ENCODE measurements at places on chromosomes 1 and 21.
A peak's percentile ranks its signal among the peaks of the same experiment; 100 is the strongest.

GRCh38 chr1:164320790-164321731, 237.9 kb upstream of the PBX1 start:
- no peak for DNase-seq

DNA sequence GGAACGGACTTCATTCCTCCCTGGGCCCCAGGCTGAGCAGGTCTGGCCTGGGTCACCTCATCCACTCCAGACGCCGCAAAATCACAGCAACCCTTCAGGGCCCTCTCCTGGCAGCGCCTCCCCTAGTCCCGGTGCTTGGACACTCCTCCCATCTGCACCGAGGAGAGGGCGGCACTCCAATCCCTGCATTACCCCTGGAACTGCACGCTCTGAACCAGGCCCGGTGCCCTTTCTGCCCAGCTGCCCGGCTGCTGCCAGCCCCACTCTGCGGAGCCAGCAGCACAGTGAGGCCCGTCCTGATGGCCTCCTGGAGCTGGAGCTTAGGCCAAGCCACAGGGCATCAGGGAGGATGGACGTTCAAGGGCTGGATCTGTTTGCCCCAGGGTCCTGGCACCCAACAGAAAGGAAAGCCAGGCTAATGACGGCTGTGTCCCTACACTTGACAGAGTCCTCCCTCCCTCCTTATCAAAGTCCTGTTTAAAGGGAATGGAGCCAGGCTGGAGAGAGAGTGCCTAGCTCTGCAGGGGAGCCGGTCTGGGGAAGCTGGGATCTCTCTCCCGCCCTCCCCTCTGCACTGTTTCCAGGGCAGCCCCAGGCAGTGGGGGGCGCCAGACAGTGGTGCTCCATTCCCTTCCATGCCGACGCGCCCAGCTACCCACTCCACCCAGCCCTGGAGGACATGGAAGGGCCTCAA, 12.7 kb downstream of the COL6A2 start:
- no peak for DNase-seq

- no peak for DNase-seq
Measured at GRCh38 chr1:9451081-9451480, 88.2 kb upstream of the SLC25A33 start.

- peak; percentile 97 for DNase-seq
Measured at GRCh38 chr1:235632506-235633401, 16.8 kb downstream of the GNG4 start.

DNA sequence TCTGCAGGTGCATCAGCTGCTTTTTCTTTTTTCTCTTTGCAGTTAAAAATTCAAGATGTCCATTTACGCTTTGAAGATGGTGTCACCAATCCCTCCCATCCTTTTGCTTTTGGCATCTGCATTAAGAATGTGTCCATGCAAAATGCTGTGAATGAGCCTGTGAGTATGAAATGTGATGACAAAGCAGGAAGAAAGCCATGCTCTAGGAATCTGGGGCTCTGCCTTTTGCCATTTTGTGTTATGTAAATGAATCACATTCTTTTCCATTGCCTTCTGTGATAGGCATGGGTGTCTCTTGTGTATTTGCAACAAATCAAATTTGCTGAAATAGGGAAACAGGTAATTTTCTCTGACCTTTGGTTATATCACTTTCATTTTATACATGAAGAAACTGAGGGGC, 19.4 kb downstream of the VPS13D start:
- no peak for DNase-seq

GRCh38 chr21:38768471-38769063, 37.2 kb upstream of the ETS2 start:
- no peak for DNase-seq

GRCh38 chr1:48654606-48655210, 122.0 kb downstream of the BEND5 start:
- DNase-seq, result no peak
